ENCODE measurements at places on chromosomes 6 and 20.

GRCh38 chr6:39599973-39600372, 125.2 kb downstream of the KIF6 start:
- DNase-seq, result no peak

DNA sequence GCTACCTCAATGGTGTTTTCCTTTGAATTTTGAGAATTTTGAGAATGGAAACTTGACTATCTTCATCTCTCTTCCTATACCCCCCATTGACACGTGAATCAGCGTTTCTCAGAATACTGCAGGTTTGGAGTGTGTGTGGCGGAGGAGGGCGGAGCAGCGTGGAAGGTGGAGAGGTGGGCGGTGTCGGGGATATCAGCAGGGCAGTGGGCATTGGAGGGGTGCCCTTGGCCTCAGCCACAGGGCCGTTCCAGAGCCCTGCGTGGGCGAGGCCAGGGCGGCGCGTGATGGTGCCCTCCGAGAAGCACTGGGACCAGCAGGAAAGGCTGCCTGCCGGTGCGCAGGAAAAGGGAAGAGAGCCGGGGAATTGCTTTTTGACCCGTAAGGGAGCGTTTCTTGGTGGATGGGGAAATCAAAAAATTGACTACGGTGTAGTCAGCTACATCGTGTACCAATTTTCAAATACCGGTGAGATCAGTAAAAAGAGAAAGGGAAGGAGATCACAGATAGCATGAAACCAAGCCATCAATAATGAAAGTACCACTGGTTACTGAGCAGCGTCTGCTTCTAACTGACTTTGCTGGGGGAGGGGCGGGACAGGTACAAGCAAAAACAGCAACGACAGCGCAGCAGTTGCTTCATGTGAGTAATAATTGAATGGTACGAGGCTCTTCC, 82.7 kb upstream of the DUSP22 start:
- no peak for DNase-seq

- DNase-seq, result no peak
These were observed 683.0 kb downstream of the DHX35 start for GRCh38 chr20:39645131-39645530.

DNA sequence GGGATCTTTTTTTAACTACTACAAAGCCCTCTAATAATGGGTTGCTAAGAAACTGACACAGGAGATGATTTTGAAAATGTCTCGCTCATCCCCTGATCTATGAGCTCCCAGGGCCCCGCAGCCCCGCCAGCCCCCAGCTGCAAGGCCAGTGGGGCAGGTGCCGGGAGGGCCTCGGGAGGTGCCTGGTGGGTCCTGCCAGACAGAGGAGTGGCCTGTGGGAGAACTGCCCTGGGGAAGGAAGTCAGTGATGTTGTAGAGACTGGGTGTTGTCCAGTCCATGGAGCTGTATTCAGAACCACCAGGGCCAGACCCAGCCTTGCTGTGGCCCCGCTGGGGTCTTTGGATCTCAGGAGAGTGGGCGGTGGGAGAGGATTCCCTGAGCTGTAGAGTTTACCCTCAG, 258.7 kb downstream of the TAF4 start:
- no peak for DNase-seq

GRCh38 chr6:135853986-135854385, 2.5 kb downstream of the PDE7B start:
- DNase-seq, result no peak

DNA sequence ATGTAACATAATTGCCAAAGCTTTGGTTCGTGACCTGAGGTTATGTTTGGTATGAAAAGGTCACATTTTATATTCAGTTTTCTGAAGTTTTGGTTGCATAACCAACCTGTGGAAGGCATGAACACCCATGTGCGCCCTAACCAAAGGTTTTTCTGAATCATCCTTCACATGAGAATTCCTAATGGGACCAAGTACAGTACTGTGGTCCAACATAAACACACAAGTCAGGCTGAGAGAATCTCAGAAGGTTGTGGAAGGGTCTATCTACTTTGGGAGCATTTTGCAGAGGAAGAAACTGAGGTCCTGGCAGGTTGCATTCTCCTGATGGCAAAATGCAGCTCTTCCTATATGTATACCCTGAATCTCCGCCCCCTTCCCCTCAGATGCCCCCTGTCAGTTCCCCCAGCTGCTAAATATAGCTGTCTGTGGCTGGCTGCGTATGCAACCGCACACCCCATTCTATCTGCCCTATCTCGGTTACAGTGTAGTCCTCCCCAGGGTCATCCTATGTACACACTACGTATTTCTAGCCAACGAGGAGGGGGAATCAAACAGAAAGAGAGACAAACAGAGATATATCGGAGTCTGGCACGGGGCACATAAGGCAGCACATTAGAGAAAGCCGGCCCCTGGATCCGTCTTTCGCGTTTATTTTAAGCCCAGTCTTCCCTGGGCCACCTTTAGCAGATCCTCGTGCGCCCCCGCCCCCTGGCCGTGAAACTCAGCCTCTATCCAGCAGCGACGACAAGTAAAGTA, 547 bp upstream of the ESR1 start:
- peak; percentile 2 for DNase-seq

DNA sequence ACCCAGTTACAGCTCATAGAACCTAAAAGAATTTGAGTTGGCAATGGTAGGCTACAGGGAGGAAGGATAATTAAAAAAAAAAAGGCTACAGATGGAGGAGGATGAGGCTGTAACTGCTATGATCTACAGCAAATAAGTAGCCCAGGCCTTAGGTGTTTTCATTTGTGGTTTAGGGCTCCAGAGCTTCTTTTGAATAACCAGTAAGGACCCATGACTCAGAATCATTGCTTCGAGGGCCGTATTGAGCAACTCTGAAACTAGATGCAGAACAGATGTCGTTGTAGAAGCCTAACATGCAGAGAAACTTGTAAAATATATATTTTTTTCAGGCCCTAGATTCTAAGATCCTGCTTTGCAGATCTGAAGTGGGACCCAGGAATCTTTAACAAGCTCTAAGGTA, 19.0 kb upstream of the ASIP start:
- DNase-seq, result peak; percentile 95

DNA sequence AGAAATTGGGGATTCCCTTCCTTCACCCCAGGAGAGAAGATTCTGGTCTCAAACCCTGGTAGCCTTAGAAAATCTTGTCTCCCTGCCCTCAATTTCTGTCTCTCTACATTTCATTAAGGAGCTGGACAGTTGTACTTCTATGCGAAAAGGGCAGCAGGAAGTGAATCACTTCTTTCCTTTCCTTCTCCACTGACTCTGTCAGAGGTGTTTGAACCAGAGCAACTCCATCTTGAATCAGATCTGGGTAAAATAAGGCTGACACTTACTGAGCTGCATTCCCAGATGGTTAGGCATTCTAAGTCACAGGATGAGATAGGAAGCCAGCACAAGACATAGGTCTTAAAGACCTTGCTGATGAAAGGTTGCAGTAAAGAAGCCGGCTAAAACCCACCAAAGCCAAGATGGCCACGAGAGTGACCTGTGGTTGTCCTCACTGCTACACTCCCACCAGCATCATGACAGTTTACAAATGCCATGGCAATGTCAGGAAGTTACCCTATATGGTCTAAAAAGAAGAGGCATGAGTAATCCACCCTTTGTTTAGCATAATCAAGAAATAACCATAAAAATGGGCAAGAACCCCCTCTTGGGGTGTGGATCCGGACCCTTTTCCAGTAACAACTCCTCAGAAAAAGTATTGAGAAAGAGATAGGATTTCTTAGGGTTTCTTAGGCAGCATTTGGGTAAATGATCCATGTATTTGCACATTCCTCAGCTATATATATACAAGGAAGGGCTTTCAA, 95.8 kb upstream of the PLCB4 start:
- DNase-seq, result no peak

DNA sequence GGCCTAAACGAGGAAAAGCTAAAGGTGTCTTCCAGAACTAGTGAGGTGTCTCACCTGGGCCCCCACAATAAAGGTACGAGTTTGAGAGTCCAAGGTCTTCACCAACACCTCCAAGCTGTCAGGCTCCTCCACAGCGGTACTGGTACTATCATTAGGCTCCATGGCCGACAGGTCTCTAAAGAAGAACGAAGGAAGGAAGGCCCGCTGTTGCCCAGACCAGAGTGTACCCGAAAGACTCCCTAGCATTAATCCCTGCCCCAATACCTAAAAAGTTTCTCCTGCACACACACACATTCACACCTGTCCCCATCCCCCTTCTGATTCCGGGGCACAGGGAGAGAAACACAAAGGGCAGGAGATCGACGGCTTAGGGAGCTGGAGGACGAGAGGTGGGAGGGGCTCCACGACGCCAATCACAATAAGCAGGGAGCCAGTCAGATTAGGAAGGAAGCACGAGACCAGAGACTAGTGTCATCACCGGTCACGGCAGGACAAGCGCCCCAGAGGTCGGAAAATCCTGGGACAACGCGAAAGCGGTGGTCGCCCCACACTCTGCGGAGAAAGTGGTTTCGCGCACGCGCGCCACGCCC, 764 bp downstream of the BAG6 start:
- peak; percentile 75 for DNase-seq

GRCh38 chr20:2544211-2544610, 7.8 kb downstream of the TMC2 start:
- DNase-seq, result peak; percentile 37

GRCh38 chr6:39260456-39260855, 31.2 kb upstream of the KCNK5 start:
- DNase-seq, result no peak

- DNase-seq, result no peak
These were observed 6.2 kb upstream of the GHRH start for GRCh38 chr20:37267667-37268313.

DNA sequence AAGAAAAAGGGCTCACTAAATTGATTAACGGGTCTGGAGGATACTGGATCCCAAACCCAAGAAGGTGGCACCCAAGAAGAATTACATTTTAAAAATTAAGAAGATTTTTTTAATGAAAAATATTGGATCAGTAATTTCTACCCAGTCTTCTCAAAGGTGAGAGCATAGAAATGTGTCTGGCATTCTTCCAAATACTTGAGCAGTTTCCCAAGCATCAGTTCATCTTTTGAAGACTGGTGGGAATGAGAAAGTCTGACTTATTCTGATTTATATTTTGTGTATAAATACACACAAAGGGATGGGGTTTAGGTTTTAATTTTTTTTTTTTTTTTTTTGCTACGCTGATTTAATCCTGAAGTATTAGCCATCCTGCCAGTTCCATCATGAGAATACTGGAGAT, 3.3 kb downstream of the MGME1 start:
- no peak for DNase-seq

DNA sequence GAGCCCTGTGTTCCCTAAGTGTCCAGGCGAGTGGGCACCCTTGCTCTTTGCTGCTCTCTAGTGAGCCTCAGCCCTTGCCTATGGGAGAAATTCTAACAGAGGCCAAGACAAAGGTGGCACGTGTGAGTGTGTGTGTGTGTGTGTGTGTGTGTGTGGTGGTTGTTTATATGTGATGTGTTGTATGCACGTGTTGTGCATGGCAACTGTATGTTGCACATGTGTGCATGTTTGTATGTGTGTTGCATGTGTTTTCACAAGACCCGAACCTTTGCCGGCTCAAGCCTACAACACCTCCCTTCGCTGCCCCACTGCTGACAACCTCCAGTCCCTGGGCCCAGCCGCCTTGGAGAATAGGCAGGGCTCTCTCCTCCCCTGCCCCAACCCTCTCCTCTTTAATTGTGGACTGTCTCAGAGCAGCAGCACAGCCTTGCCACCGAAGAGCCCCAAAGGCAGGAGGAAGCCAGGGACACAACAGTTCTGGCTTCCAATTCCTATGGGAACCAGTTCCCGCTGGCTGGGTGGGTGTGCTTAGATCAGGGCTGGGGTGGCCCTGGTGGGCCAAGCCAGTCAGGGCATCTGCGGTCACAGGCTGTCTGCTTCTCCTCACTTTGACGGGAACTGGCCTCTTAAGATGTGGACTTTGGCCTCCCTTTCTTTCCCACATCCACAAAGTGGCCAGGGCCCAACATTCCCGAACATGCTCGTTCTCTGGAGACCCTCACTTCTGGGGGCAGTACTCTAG, 2.7 kb downstream of the KCNK16 start:
- DNase-seq, result no peak

GRCh38 chr20:1741309-1742048, 83.9 kb upstream of the SIRPG start:
- no peak for DNase-seq

DNA sequence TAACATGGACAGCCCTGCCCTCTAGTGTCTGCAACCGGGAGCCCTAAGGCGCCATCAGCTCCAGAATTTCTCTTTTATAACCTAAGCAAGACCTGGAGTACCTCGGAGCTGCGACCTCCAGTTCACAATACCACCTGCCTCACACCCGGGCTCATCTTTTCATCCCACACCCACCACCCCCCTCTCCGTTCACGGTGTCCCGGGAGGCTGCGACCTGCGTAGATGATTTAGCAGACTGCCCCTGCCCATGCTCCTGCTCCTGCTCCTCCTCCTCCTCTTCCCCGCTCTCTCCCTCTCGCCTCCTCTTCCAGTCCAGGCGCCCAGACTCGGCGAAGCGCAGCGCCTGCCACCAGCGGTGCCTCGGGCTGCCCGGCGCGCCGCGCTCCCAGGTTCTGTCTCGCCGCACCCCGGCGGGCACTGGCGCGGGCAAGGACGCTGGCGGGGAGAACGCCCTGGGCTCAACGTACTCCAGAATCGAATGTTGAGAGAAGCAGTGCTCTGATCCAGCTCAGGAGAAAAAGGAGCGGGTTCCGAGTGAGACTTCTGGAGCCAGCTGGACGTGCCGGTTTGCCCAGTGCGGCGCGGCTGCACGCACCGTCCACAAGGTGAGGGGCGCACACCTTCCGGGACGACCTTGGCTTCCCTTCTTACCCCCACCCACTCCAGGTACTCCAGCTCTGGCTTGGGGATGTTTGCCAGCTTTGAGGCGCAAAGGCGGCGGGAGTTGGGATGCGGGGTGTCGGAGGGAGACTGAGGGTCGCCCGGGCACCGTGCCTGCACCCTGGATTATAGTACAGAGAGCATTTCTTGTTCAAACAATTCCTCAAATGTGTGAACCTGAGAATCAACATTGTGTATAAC, at the start of gene HTR1E:
TSS of gene HTR1E (plus strand) at position 310 of the 861 bp plus-strand sequence. CDS start 77,807 bp downstream, outside the sequence.
- no peak for DNase-seq

DNA sequence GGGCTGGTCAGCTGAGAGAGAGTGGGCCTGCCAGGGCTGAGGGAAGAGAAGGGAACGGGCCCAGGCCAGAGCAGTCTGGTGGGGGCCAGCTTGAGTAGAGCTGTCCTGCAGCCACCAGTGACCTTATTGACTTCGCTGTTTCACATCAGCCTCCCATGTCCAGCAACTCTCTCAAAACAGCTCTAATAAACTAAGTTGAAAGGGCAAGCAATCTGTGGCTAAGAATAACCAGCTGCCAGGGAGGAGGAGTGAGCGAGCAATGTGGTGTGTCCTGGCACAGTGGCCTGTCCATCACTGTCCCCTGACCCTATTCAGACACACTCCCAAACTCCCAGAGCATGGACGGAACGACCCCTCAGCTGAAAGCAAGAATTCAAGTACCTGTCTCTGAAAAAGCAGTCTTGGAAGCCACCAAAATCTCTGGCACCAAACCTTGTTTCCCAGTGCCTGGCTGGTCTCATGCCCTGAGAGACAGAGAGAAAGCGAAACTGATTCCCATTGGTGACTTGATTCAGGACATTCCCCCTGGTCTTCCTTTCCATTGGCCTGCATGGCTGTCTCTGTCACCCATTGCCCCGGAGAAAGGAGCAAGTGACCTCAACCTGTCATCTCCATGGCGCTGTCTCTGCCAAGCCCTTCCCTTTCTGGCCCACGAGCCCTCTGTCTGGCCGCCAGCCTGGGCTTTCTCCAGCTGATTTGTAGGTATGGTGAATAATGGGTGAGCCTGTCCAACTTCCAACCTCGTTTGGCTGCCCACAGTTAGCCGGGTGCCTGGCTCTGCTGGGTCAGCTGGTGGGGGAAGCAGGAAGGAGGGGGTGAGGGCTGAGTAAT, at the start of gene DDO:
TSS of gene DDO (minus strand) at position 490 of the 831 bp plus-strand sequence. CDS start 2,113 bp downstream, outside the sequence.
- peak; percentile 78 for DNase-seq

- peak; percentile 30 for DNase-seq
These were observed 25.9 kb upstream of the FOXQ1 start for GRCh38 chr6:1285956-1286355.

- peak; percentile 7 for DNase-seq
These were observed 300.2 kb downstream of the SOX4 start for GRCh38 chr6:21893793-21894192.
